ENCODE measurements at places on chromosomes 3 and 15. TPM values are rescaled to one million over a fixed set of nuclear protein-coding genes. Genes with fewer than 3 reads are reported as not detected.

The KLHL25 gene
- 7.6 TPM for total RNA-seq

The KCNAB1 gene
- total RNA-seq: 5.2 TPM

The CXCR6 gene
- not detected for total RNA-seq

The GOLGA6A gene
- total RNA-seq: not detected

The LRTM1 gene
- total RNA-seq: not detected

The MYZAP gene
- total RNA-seq: 10.9 TPM

The RPP25 gene
- total RNA-seq: 11.5 TPM

The CNTN6 gene
- not detected for total RNA-seq

The ACKR4 gene
- total RNA-seq: 2.0 TPM

The CP gene
- total RNA-seq: 11.5 TPM

The ALDH1A2 gene
- total RNA-seq: 1.6 TPM

The TOPAZ1 gene
- not detected for total RNA-seq

The EPB42 gene
- not detected for total RNA-seq

The TMCO5A gene
- not detected for total RNA-seq

The FGD5 gene
- total RNA-seq: 4.9 TPM

The ASB14 gene
- not detected for total RNA-seq

The SLC28A1 gene
- not detected for total RNA-seq

The C3orf70 gene
- total RNA-seq: 1.0 TPM

The CCDC54 gene
- not detected for total RNA-seq
